ENCODE measurements at places on chromosomes 5 and 9.

DNA sequence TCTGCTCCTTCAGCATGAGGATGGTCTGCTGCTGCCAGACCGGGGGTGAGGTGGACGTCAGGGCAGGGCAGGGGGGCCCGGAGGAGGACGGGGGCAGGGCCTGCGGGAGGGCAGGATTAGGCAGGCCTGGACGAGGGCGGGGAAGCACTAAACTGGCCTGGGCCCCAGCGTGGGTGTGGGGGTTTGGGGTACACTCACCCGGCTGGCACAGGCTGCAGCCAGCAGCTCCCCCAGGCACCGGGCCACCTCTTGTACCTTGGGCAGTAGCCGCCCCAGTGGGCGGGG lies 5.5 kb downstream of the SAPCD2 start:
- DNase-seq, result no peak

- DNase-seq, result no peak
Measured at GRCh38 chr9:87016681-87017080, 69.4 kb upstream of the GAS1 start.

- no peak for DNase-seq
Measured at GRCh38 chr9:21395778-21396717, 10.8 kb upstream of the IFNA2 start.

- no peak for DNase-seq
Measured at GRCh38 chr5:17012289-17012688, 76.2 kb upstream of the MYO10 start.

DNA sequence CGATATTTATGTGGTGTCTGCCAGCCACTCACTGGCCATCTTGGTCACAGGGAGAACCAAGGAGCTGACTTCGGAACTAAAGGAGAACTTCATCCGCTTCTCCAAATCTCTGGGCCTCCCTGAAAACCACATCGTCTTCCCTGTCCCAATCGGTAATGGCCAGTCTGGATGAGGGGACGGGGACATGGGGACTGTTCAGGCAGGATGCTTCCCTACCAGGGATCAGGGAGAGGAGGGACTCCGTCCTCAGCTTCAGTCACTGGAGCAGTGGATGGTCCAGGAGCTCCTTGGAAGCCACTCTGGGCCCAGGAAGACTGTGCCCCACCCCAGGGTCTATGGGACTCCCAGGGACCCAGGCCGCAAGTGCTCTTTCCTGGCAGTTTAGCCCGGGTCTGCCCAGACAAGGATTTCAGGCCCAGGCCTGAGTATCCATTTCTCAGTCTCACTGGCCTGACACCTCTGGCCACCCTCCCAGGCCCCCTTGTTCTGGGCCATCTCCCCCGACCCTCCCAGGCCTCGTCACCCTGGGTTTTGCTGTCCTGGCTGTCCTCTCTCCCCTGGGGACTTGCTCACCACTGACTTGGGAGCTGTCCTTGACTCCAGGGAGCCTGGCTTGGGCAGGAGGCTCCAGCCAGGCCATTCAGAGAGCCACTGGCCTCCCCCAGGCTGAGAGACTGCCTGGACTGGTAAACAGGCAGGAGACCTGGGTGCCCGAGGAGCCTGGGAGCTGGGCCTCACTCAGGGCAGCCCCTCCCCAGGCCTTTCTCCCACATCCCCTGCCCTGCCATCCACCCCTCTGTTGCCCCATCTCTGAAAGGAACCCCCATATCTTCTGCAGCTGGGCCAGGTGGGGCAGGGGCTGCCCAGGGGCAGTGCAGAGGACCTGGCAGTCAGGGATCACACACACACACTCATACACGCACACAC lies 3.1 kb downstream of the LCN2 start:
- DNase-seq, result no peak
